ENCODE measurements at places on chromosomes 1 and 21. TPM values are rescaled to one million over a fixed set of nuclear protein-coding genes. Genes with fewer than 3 reads are reported as not detected.

The INAVA gene
- 9.0 TPM for total RNA-seq

The TMEM125 gene
- 188 TPM for total RNA-seq

DNA sequence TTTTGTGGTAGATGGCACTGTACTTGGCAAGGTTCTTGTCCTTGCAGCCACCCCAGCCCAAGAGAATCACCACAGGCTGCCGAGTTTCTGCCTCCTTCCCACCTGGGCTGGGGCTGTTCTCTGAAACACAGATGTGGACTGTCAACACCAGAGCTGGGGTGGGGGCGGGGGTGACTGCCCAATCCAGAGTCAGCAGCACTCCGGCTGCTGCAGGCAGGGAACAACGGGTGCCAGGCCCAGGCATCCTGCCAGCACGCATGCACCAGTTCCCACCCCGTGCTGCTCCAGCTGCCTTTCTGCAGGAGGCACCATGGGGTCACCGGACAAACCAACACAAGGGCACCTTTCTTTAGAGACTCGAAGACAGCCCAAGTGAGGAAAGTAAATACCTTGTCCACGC lies 14.1 kb downstream of the TMEM53 start:
- H3K27ac ChIP-seq = no peak overlapping the region
- H3K27me3 ChIP-seq = no peaks in the 10 kb centered on the region
- no peak overlapping the region for H3K4me3 ChIP-seq
- peaks cover 3% of the 10 kb centered on the region for H3K4me1 ChIP-seq

GRCh38 chr1:68975212-68975933 lies 478.5 kb upstream of the DEPDC1 start:
- H3K27me3 ChIP-seq = no peaks in the 10 kb centered on the region
- H3K4me1 ChIP-seq = no peaks in the 10 kb centered on the region
- no peak overlapping the region for H3K27ac ChIP-seq
- DNase-seq = no peak

GRCh38 chr1:8163039-8163438 lies 136.9 kb upstream of the ERRFI1 start:
- no peaks in the 10 kb centered on the region for H3K27me3 ChIP-seq
- H3K36me3 ChIP-seq = no peaks in the 10 kb centered on the region
- H3K4me3 ChIP-seq = no peak overlapping the region
- no peak for DNase-seq
- no peak overlapping the region for H3K27ac ChIP-seq
- peaks cover 3% of the 10 kb centered on the region for H3K4me1 ChIP-seq

DNA sequence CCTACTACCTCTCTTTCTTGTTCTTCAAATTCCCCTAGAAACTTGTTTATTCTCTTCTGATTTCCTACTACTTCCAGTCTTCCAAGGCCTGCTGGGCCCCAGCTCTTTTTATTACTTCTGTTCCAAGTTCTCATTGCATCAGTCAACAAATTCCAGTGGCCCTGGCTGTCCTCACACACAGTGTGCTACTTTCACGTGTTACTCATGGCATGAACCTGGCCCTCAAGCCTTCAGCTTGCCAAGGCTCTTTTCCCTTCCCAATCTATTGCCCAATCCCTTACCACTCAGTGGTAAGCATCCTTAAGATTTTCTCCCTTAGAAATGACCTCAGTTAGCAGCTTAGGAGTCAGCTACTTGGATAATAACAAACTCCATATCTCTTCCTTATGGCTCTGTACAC lies 613.5 kb downstream of the LMO4 start:
- H3K27ac ChIP-seq = no peak overlapping the region
- no peaks in the 10 kb centered on the region for H3K4me1 ChIP-seq
- no peaks in the 10 kb centered on the region for H3K27me3 ChIP-seq
- H3K36me3 ChIP-seq = no peaks in the 10 kb centered on the region

- no peaks in the 10 kb centered on the region for H3K36me3 ChIP-seq
- H3K27ac ChIP-seq = no peak overlapping the region
- no peaks in the 10 kb centered on the region for H3K4me1 ChIP-seq
- DNase-seq = no peak
Measured at GRCh38 chr1:71743862-71744261, 538.5 kb downstream of the NEGR1 start.

GRCh38 chr1:208223136-208223535 lies 21.0 kb downstream of the PLXNA2 start:
- no peaks in the 10 kb centered on the region for H3K36me3 ChIP-seq
- H3K27ac ChIP-seq = no peak overlapping the region
- no peaks in the 10 kb centered on the region for H3K27me3 ChIP-seq
- no peak for DNase-seq

Measured in upper lobe of right lung (tissue), 1 donor.